Bone marrow (tissue), 2 donors: ENCODE measurements at places on chromosomes 7 and 10.

DNA sequence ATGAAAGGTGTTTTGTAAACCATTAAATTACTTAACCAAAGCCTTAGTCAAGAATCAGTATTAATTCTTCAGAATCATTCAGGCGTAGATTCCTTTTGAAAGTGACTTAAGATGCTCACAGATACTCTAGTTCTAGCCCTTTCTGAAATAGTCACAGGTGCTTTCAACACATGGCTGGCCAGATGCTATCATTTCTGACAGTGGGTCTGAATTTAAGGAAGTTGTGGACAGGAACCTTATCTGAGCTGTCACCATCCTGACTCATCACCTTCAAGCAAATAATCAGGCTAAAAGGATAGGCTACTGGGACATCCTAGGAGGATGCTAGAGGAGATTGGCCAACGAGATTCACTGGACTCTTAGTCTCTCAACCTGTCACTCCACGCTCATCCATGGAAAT is 501.5 kb downstream of the LRMDA start:
- DNase-seq = no peak

- no peak for DNase-seq
Measured at GRCh38 chr7:90216080-90216674, 4.6 kb downstream of the STEAP2 start.

- DNase-seq = no peak
Measured at GRCh38 chr10:57102236-57102635, 741.2 kb upstream of the ZWINT start.

DNA sequence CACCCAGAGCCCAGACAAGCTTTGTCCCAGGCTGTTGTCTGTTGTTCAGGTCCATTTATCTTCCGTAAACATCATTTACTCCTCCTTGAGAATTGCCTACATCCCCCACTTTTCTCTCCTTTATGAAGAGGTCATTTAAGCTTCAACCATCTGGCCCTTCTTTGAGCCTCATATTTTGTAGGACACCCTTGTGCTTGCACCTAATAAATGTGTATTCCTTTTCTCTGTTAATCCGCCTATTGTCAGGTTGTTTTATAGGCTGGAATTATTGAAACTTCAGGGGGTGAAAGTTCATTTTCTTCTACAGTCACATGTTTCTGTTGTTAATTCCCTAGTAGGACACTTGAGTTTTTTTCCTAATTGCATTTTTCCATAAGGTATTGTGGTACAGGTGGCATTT is 19.6 kb upstream of the CTTNBP2 start:
- no peak for DNase-seq

DNA sequence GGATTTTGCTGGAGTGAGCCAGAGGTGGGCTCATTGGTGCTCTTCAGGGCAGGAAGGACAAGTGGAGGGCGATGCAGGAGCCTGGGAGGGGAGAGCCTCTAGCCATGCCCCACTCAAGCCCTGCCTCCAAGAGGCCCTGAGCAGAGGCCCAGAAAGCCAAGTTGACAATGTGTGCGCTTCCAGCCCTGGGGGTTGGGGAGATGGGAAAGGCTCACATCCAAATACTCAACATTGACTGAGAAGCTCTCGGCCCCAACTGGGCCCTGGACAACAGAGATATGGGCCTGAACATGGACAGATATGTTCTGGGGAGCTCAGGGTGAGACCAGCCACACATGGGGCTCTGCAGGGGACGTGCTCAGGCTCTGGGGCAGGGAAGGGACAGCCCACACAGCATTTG is 39.0 kb downstream of the FRMPD2 start:
- DNase-seq = no peak

DNA sequence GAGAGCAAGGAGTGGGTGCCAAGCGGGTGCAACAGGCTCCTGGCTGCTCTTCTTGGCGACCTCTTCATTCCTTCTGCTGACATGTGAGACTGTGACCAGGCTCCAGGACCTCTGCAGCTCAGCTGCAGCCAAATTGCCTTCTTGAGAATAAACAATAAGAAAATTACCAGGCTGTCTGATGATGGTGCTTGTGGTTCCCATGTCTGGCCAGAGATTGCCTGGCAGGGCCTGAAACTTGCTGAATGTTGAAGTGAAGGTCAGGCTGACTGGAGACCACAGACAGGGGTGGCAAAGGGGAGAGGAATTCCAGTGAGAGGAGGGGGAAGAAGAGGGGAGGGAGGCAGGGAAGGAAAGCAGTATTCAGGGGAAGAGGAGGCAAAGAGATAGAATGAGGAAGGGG is 497.4 kb upstream of the PODXL start:
- no peak for DNase-seq

- DNase-seq = no peak
Measured at GRCh38 chr7:149321978-149322541, 60.1 kb downstream of the ZNF783 start.

GRCh38 chr10:42242135-42242805 is 396.1 kb downstream of the ZNF33B start:
- DNase-seq = no peak

- DNase-seq = no peak
Measured at GRCh38 chr10:132696204-132696603, 89.7 kb downstream of the NKX6-2 start.

- DNase-seq = no peak
Measured at GRCh38 chr7:50145801-50146338, 52.8 kb upstream of the ZPBP start.

DNA sequence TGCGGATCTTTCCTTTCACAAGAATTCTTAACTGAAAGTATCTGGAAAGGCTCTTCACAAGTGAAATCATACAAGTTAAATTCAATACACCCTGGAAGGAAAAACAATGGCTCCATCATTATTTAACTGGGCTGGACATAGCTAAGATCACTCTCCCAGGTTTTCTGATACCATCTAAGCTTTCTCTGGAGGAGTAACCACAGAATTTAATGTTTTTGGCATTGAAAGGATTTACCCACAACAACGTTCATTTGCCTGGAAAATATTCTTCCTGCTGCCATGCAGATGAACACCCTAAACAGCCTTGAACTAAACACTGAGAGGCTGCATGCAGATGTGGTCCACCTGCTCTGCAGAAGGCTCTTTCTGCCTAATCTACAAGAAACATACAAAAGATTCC is 4.3 kb downstream of the NEBL start:
- DNase-seq = no peak

- no peak for DNase-seq
Measured at GRCh38 chr7:68250143-68250542, 1253.5 kb downstream of the TYW1 start.

- no peak for DNase-seq
Measured at GRCh38 chr10:118045837-118046394, 825 bp downstream of the RAB11FIP2 start.

- no peak for DNase-seq
Measured at GRCh38 chr7:157475601-157476000, 138.8 kb downstream of the DNAJB6 start.

DNA sequence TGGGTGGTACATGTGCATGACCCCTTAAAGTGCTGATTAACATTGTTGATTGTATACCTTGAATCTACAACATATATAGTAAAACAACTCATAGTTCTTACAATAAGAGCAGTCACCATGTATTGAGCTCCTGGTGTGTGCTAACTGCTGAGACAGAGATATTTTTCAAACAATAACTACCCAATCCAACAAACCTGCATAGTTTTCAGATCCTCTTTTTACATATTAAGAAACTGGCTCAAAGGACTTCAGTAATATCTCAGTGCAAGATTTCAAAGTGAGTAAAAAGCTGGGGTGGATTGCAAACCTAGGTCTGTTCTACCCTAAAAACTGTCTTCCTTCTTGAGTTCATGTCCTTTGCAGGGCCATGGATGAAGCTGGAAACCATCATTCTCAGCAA is 272.2 kb downstream of the SNX13 start:
- DNase-seq = no peak

DNA sequence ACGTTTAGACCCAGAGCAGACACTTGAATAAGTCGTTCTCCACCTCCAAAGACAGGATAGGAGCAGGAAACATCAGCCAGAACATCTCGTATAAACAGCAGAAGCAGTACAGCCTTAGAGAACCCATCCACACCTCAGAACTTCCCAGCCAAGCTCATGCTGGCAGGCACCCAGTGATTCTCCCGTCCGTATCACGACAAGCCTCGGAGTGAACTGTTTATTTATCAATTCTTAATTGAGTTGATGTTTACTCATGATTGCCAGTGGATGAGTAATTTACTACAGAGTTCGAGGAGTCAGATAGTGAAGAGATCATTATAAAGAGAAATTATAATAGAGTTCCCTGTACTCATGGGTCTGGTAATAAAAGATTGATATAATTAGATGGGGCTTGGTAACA is 811.5 kb downstream of the LRMDA start:
- no peak for DNase-seq

- no peak for DNase-seq
Measured at GRCh38 chr10:131689016-131689415, 211.8 kb upstream of the PPP2R2D start.

- DNase-seq = no peak
Measured at GRCh38 chr10:48594803-48595538, 9.9 kb downstream of the ARHGAP22 start.

GRCh38 chr7:111568419-111568818 is 6.1 kb upstream of the IMMP2L start:
- no peak for DNase-seq

DNA sequence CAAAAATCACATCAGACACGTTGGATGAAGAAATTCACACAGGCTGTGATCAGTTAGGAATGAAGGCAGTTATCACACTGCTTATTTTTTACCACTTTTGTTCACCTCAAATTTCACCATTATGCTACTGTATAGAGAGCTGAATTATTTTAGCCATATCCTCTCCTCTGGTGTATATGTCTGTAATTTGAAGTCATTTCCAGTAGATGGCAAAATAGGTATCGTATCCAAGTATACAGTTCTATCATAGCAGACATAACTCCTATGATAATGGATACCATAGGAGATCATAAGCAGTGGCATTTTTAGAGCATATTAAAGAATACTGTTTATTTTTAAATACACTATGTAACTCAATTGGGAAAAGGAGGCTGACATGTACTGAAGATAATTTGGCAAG is 909.7 kb downstream of the DNAJB9 start:
- no peak for DNase-seq

DNA sequence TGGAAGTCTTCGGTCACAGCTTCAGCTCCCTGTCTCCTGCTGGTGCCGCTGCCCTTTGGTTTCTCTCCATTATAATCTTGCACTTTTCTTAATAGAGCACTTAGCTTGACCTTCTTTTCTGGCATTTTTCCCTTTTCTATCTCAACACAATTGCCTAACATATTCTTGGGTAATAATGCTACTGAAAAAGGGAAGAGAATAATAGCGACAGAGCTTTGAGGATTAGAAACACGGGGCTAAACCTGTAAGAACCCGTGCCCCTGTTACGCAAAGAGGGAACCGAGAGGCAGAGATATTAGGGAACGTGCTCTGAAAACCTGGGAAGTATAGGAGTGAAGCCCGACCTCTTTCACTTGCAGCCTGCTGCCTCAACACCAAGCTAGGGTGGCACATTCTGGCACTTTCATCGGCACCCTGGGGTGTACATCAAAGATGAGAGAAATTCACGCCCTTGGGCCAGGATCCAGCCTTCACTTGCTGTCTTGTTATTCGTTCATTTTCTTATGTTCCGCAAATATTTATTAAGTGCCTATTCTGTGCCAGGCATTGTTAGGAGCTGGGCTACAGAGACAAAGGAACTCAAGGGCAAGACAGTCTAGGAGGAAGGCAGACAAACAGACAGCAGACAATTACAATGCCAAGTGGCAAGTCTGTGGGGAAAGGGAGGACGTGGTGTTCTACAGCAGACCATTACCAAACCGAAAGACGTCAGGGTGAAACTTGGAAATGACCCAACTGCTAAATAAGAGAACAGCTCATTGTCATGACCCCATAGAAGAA is 33.0 kb upstream of the GALNTL5 start:
- peak; percentile 27 for DNase-seq

DNA sequence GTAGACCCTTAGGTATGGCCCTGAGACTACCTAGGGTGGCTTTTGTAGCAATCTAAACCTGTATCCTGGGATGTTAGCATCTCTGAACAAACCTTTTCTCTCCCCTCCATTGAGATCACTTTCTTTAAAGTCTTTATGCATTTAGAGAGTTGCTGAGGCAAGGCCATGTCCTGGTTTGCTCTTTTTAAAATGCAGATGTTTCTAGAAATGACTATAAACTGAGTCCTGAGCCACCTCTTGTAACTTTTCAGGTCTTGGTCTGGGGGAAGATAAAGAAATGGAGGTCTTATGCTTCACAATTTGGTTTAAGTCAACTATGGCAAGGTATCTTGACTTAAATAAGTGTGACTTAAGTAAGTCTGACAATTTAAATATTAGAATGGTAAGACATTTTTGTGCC is 78.0 kb downstream of the AUTS2 start:
- DNase-seq = no peak

- DNase-seq = no peak
Measured at GRCh38 chr10:18486438-18486837, 164.9 kb downstream of the NSUN6 start.

DNA sequence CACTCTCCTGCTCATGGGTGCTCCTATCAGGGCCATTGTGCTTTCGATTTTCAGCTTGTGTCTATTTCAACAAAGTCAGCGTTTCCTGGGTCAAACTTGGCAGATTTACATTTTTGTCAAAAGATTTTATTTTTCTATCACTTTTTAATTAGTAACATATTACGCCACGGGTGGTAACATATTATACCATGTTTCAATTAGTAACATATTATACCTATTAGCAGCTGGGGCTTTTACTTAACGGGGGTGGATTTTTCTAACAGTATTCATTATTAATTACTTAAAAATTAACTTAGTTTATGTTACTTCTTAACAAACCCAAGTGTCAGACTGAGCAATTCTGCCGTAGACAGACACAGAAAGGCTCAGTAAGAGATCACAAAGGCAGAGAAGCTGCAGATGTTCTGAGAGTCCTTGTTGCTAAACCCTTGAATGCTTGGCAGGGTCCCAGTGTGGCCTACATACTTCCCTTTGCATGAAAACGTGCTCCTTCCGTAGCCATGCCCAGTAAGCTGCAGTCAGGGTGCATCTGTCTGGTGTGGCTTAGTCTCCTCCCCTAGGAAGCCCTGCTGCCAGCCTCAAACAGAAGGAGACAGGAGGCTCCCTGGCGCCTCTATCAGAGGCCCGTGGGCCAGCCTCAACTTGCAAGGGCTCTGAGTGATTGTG is 263.1 kb upstream of the CXCL12 start:
- DNase-seq = no peak

DNA sequence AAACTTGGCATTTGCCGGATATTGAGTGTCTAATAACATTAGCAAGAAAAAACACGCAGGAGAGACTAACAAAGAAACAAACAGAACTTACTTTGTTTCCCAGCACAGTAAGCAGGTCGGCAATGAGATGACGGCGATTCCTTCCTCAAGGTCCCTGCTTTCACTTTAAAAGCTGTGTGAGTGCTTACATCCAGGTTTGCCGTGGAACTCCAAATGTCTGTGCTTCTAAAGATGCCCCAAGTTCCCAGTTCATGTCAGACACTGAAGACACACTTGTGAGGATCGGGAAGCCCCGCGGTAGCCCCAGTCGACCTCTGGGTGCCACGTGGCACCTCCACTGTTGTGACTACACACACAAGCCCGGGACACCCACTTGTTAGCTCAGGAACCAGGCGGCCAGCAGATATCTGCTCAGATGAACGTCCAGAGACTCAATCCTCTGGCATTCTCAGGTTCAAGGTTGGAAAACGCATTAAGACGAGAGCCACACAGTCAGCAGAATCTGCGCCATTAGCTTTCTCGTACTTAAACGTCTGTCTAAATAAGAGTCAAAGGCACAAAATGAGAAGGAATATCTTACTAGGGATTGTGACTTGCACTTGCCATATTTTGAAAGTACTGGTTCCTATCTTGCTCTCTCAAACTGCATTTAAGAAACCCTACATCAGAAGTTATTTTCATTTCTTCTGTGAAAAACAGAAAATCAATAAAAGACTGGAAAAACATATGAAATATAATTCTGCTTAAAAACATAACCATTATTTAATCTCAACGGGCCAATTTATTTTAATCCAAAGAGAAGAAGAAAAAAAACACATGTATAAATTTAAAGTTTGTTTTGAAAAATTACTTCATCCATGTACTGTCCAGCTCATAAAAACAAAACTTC is 207.6 kb upstream of the KLF14 start:
- no peak for DNase-seq
